ENCODE measurements at places on chromosomes 11 and 22.

DNA sequence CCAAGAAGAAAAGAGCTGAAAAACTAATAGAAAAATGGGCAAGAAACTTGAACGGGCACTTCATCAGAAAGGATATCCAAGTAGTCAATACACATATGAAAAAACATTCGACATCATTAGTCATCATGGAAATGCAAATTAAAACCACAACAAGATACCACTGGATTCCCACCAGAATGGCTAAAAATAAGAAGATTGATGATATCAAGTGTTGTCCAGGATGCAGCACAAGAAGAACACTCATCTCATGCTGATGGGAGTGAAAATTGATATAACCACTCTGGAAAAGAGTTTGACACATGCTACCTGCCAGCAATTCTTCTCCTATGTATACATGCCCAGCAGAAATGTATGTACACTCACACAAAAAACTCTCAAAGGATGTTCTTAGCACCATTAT is 26.9 kb upstream of the SCUBE2 start:
- DNase-seq = no peak

DNA sequence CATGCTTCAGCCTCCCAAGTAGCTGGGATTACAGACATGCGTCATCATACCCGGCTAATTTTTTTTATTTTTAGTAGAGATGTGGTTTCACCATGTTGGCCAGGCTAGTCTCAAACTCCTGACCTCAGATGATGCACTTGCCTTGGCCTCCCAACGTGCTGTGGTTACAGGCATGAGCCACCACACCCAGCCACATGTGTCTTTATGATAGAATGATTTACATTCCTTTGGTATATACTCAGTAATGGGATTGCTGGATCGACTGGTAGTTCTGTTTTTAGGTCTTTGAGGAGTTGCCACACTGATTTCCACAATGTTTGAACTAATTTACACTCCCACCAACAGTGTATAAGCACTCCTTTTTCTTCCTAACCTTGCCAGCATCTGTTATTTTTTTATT is 276.2 kb downstream of the METTL15 start:
- no peak for DNase-seq

- no peak for DNase-seq
Observed at GRCh38 chr11:27963370-27963769, 144.6 kb downstream of the KIF18A start.

GRCh38 chr11:8250434-8250833 is 13.2 kb downstream of the LMO1 start:
- DNase-seq = no peak

GRCh38 chr22:36223504-36223903 is 15.8 kb downstream of the APOL2 start:
- DNase-seq = no peak
